ENCODE measurements at places on chromosomes 16 and 17.

GRCh38 chr16:48963901-48964615, 317.6 kb downstream of the CBLN1 start:
- DNase-seq: no peak

GRCh38 chr16:22323173-22323958, 26.2 kb downstream of the POLR3E start:
- no peak for DNase-seq

DNA sequence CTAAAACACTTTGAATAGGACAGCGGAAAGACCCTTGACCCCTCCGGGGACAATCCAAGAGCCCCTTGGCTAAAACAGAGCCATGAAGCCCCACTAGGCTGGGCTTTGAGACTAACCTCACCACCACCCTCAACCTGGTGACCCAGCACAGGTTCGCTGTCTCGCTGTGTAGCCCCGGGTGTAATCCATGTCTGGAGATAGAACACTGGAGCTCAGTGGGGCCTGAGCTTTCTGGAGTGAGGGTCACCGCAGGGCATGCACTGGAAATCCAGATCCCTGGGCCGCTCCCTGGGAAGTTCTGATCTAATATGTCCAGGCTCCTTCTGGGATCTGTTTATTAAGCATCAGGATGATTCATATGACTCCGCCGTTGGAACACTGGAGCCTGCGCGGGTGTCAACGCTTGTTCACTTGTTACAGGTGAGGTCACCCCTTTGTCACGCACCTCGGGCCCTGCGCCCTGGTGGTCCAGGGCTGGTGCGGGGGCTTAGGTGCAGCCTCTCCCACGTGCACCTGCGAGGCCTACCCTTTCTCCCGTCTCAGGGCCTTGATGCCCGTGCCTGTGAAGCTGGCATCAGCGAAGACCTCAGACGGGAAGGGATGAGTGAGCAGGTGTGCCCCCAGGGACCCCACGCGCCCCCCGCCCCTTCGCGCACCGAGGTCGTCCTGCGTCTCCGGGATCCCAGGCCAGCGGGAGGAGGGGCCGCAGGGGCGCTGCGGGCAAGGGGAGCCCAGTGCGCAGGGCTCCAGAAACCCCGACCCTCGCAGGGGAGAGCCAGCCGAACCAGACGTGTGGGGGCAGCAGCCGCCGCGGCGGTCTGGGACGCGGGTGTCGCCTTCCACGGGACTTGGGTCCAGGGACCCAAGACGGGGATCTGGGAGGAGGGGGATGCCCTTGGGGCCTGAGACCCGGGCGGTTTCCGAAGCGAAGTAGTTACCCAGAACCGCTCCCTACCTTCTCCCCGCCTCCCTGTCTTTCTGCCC, 224.1 kb upstream of the FOXF1 start:
- no peak for DNase-seq

DNA sequence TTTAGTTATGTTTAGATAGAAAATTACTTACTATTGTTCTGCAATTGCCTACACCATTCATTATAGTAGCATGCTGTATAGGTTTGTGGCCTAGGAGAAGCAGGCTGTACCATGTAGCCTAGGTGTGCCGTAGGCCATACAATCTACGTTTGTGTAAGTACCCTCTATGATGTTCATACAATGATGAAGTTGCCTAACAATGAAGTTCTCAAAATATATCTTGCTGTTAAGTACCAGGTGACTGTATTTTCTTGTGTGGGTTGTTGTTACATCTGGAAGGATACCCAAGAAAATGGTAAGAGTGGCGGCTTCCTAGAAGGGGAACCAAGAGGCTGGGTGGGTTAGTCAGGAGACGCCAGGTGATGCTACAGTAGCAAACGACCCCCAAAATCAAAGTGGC, 88.3 kb upstream of the FOXF1 start:
- DNase-seq: no peak

- no peak for DNase-seq
Observed at GRCh38 chr17:51006601-51007000, 114.1 kb downstream of the SPAG9 start.

DNA sequence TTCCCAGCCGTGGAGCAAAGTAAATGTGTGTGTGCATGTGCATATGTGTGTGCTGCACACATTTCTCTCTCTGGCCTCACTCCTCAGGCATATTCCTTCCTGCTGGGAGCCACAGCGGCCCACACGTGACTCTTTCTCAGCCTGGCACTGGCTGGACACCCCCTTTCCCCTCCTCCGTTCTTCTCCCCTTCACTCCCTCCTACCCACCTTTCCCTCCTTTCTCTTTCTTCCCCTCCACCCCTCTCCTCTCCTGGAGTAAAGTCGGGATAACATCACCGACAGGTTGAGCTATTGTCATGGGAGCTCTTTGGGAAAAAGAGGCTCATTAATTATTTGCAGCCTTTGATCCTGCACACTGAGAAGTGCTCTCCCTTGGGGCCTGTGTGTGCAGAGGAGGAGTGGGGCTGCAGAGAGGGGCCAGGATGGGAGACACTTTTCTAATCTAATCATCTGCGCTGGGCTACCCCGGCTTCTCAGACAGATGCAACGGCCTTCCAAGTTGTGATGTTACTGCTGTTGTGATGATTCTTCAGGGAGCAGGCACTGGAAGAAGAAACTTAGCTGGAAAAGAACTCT, 126.3 kb upstream of the HSBP1 start:
- no peak for DNase-seq

- no peak for DNase-seq
Observed at GRCh38 chr17:3689262-3690093, 6.5 kb downstream of the P2RX5 start.

DNA sequence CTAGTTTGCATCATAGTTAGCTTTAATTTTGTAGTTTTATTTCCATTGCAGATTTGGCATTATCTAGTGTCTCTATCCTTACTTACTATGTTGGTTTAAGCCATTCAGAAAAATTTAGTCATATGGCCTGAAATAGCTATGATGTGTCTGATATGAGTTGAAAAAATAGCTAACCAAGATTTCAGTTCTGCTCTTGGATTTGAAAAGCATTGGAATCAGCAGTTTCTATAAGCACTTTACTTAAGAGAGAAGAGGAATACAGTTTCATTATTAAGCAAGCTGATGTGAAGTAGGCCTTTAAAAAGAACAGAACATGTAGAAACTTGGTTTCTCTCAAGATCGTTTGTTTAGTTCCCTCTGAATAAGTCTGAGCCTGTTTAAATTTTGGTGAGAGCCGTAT, 25.9 kb downstream of the LPCAT2 start:
- DNase-seq: no peak

GRCh38 chr17:82380860-82381702, 9.5 kb downstream of the UTS2R start:
- no peak for DNase-seq

GRCh38 chr17:2029911-2030778, at the start of gene DPH1:
Gene DPH1 (plus strand): TSS chr17:2030153. CDS start chr17:2030170, 17 bp downstream.
- peak; percentile 90 for DNase-seq

- no peak for DNase-seq
Observed at GRCh38 chr17:75825149-75825552, 19.1 kb downstream of the UNC13D start.

Measured in stimulated activated CD4-positive, alpha-beta T cell treated with anti-CD3 and anti-CD28 coated beads, Interleukin-2, amount 100 ng/mL, for 24 hours (primary cell).